D721Med (cell line): ENCODE measurements at places on chromosomes 7 and 10.

DNA sequence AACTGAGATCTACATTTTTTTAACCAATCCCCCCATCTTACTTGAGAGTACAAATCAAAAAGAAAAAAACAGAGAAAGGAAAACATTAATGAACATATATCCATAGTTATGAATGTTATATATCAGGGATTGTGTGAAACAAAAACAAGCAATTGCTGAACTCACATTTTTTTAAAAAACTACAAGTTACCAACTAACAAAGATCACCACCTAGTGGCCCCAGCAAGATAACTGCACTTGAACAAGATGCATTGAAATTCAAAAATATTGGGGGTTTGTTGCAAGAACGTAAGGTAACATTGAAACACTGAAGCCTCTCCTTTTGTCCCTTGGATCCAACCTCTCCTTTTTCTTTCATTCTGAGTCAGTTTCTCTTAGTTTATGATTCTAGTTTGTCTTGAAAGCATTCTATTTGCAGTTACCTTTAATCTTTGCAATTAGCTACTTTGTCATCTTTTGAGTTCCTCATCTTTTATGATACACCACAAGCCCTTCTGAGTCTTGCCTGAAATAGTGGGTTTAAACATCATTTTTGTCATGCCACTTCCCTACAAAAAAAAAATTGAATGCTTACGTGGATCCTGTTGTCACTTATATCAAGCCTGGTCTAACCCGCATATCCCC is 87.3 kb upstream of the TES start:
- no peak for DNase-seq

- no peak for DNase-seq
Observed at GRCh38 chr7:32243687-32244290, 173.6 kb upstream of the PDE1C start.

GRCh38 chr7:129468087-129468486 is 33.9 kb downstream of the STRIP2 start:
- DNase-seq, result no peak

GRCh38 chr7:91457208-91457607 is 193.0 kb downstream of the FZD1 start:
- no peak for DNase-seq

DNA sequence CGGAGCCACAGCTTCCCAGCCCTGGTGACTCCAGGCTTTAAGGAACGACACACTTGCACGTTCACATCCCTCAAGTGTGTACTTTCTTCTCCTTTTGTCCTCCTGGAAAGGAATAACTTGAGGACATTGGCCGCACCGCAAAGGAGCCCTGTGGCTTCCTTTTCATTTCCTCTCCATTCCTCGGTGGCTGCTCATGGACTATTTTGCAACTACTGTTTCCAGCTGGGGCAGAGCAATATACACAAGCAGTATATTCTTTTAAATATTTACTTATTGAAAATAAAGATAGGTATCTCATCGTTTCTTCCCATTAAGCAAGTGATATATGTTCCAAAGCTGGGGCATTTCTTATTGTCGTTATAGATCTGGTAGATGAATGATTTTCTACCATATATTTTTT is 97.2 kb upstream of the LYZL1 start:
- DNase-seq, result no peak

DNA sequence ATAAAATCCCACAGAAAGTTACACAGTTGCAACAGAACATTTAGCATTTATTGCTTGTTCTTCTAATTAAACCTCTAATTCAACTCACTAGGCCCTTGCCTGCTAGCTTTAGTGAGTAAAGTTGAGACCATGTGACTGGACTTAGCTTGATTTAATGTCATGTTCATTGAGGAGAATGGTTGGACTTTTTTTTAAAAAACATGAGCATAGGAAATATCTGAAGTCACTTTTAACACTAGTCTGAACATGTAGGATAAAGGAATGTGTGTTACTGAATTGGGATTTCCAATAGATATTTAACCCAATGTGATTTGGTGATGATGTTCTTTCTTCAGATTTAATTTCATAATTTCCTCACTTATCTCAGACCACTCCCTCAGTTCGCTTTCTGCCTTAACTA is 24.6 kb upstream of the GLCCI1 start:
- no peak for DNase-seq

DNA sequence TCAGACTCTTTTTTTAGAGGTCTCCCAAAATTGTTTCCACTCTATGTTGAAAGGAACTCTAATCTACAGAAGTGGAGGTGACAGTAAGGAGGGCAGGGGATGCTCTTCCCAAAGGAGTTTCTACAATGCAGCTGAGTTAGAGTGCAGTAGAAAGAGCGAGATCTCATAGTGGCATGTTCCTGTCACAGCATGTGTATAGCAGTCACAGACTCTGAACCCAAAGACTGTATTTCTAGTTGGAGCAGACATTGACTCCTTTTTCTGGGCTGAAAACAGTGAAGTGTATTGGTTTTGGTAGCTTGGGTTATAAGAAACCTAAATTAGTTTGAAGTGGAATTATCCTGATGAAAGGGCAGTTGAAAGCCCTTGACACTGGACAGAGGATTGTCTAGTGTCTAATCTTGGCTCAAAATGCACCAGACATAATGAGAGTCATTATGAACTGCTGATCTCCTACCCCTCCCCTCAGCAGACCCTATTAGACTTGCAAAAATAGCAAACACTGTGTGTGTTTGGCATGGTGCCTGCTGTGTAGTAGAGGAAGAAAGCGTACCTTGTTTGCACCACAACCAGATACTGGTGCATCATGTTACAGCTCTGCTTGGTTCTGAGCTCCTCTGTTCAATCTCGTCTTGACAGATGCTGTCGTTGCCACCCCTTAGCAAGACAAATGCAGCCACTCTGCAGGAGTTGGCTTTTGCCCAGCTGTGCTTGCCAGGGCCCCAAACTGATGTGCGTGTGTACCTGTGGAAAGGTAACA is 336.0 kb downstream of the AUTS2 start:
- DNase-seq, result no peak

DNA sequence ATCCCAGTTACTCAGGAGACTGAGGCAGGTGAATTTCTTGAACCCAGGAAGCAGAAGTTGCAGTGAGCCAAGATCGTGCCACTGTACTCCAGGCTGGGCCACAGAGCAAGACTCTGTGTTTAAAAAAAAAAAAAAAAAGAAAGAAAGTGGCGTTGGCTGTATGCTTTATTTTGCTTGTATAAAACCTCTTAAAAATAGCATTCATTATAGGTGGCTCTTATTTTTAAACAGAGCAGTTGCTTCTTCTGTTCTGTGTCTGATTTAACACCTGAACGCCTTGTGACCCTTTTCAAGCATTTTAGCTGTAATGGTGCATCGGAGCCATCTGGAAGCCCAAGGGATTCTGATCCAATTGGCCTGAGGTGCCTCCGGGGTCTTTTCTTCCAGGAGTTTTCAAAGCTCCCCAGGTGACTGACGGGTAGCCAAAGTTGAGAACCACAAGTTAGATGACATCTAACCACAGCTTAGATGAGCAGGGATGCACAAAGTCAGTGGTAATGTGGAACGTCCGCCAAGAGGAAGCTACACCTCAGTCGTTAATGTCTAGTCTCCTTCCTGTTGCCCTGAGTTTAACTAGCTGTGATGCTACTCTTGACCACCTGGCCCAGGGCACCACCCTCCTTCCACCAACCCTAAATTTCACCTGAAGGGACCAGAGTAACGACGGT is 274.6 kb upstream of the KLF6 start:
- no peak for DNase-seq

DNA sequence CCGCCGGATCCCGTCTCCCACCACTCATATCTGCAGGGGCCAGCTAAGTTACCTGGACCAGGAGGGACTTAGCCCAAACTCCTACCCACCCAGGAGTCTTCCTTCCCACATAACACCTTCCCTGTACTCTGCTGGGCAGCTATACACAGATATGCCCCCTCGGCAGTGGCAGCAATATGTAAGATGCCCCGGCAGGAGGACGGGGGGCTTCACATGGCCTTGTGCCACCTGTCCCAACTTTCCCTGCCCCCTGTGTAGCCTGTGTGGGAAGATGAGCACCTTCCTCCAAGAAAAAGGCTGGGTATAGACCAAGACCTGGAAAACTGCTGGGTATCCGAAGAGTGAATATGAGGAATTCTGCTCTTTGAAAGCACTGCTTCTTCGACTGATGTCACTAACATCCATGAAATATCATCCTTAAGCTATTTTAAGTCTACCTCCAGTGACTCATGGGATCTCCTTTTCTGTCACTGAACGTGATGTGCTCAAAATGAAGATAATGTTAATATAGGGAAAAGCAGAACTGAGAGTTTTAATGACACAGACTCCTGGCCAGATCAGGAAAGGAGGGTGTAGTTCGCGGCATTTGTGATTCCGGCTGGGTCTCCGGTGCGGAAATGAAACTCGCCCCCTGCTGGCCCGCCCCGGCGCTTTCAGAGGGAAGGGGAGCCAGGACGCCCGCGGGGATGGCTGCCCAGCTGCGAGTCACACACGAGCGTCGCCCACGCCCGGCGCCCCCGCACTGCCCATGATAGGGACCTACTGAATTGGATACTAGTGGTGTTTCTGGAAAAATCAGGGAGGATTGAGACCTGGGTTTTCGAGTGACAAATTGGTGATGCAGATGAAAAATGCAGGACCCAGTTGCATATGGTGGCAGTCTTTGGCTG is 256.9 kb upstream of the NFE2L3 start:
- no peak for DNase-seq

DNA sequence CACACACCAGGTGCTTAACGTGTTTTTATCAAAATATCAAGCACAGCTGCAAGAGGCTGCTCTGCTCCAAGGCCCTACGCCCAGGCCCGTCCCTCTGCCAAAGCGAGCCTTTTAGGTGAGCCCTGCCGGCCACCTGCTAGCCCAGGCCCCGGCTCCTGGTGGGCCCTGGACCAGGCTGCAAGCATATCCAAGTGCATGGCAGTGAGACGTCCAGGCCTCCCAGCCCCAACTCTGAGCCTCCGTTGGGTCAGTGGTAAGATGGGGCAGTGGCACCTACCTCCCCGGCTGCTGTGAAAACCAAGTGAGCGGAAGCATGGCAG is 136.2 kb downstream of the LHPP start:
- DNase-seq, result no peak

- no peak for DNase-seq
Observed at GRCh38 chr7:85554236-85555178, 367.7 kb upstream of the SEMA3D start.

DNA sequence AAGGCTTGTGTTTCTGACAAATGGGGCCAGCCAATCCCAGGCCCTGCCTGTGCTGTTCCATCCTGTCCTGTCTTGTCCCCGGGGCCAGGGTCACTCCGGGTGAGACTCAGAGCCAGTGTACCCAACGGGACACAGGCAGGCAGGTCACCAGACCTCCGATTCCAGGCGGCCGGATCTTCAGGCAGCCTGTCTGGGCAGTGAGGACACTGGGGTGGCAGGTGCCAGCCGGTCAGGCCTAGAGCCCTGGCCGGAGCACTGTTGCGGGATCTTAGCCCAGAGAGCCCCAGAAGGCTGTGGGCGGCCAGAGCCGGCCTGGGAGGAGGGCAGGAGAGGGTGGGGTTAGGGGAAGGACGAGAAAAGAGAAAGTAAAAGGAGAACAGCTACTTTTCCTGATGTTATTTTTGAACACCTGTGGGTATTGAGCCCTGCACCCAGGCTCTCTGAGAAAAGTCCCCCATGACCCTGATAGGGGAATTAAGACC is 134.3 kb upstream of the TNRC18 start:
- no peak for DNase-seq

DNA sequence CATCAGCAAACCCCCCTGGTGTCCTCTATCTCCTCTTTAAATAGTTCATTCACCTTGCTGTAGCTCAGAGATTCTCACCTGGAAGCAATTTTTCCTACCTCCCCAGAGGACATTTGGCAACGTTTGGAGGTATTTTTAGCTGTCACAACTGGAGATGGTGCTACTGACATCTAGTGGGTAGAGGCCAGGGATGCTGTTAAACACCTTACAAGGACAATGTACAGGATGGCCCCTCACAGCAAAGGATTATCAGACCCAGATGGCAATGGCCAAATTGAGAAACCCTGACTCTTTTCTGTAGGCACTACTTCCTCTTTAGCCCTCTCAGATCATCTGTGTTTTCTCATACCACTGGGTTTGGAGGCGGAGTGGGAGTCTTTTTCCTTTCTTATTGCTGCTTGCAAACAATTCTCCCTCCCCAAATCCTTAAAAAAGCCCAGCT is 13.2 kb upstream of the TRA2A start:
- DNase-seq, result no peak

- no peak for DNase-seq
Observed at GRCh38 chr10:104824380-104825006, 183.4 kb downstream of the SORCS3 start.

DNA sequence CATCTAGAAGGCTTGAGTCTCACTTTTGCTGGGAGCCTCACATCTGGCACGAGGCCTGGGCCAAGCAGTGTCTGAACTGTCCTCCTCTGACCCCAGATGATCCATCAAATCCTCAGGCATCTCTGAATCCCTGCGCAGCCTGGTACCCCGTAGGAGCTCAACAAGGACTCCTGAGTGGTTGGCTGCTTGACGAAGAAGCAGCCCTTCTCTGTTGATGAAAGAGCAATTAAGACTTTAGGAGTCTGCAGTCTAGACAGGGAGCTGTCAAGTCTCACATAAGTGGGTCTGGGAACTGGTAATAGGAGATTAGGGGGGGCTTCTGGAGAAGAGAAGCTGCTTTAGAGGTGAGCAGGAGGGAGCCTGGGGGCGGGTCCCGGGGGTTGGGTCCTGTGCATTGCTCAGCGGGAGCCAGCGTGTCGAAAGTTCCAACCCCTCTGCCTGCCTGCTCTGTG is 326.0 kb downstream of the RPS24 start:
- DNase-seq, result no peak

DNA sequence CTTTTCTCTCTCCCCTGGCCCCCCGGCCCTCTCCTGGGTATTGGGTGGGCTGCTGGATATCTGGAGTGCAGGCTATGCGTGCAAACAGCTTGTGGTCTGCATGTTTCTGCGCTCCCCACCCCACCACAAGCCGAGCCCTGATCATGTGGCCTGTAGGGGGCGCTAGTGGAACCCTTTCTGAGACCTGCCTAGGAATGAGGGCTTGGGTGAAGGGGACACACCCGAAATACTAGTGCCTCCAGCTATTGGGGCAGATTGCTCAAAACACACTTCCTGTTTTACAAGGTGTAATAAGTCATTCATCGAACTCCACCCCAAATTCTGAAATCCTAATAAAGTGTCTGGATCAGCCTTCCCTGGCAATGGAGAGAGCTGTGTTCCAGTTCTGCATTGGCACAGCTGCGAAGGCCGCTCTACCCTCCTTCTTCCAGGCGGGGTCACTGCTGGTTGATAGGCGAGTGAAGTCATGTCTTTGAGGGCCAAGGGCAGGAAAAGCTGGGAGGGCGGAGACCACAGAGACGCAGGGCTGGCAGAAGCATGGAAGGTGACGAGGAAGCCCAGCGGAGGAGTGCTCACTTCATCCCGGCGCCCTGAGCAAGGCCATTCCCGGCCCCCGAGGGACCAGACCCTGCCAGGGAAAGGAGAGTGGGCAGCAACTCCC is 19.8 kb upstream of the PRRT4 start:
- no peak for DNase-seq

GRCh38 chr10:43221419-43222209 is 45.3 kb downstream of the RASGEF1A start:
- DNase-seq, result no peak

- DNase-seq, result no peak
Observed at GRCh38 chr10:105963334-105963884, 1201.1 kb downstream of the SORCS1 start.

GRCh38 chr7:131487217-131487616 is 69.2 kb downstream of the PODXL start:
- DNase-seq, result no peak
